ENCODE measurements at places on chromosomes 13 and 19. TPM values are rescaled to one million over a fixed set of nuclear protein-coding genes. Genes with fewer than 3 reads are reported as not detected.

The IGFL2 gene
- 0.86 TPM for total RNA-seq

The NLRP4 gene
- not detected for total RNA-seq

The SIGLEC12 gene
- not detected for total RNA-seq

The DCT gene
- not detected for total RNA-seq

The LHB gene
- total RNA-seq: not detected

The KLK13 gene
- 0.15 TPM for total RNA-seq

The JUNB gene
- 187 TPM for total RNA-seq

The SBK2 gene
- 1.9 TPM for total RNA-seq

The ZNF440 gene
- 0.09 TPM for total RNA-seq

The GPC5 gene
- not detected for total RNA-seq

The PABPC3 gene
- total RNA-seq: 0.10 TPM

The PLIN5 gene
- total RNA-seq: 0.10 TPM

The CD37 gene
- not detected for total RNA-seq

The SMIM24 gene
- 0.97 TPM for total RNA-seq

The PPM1N gene
- 6.2 TPM for total RNA-seq

The KLK4 gene
- 0.17 TPM for total RNA-seq

The IGFL1 gene
- 2.3 TPM for total RNA-seq

The TNFSF9 gene
- total RNA-seq: 4.6 TPM

The ARHGEF18 gene
- 60.4 TPM for total RNA-seq

The MYO1F gene
- total RNA-seq: 0.37 TPM

The VN1R2 gene
- total RNA-seq: not detected

The FCER2 gene
- total RNA-seq: not detected

The MISP3 gene
- 3.9 TPM for total RNA-seq

The SLC10A2 gene
- total RNA-seq: not detected

The SCEL gene
- total RNA-seq: 1.3 TPM

The ZNF429 gene
- not detected for total RNA-seq

The LGALS7B gene
- total RNA-seq: 0.43 TPM

The CFAP97D2 gene
- total RNA-seq: not detected

The PTH2 gene
- total RNA-seq: not detected
